ENCODE measurements at places on chromosomes 16 and 17.

- peak; percentile 26 for DNase-seq
Observed at GRCh38 chr16:69188236-69188549, 1.2 kb downstream of the SNTB2 start.

DNA sequence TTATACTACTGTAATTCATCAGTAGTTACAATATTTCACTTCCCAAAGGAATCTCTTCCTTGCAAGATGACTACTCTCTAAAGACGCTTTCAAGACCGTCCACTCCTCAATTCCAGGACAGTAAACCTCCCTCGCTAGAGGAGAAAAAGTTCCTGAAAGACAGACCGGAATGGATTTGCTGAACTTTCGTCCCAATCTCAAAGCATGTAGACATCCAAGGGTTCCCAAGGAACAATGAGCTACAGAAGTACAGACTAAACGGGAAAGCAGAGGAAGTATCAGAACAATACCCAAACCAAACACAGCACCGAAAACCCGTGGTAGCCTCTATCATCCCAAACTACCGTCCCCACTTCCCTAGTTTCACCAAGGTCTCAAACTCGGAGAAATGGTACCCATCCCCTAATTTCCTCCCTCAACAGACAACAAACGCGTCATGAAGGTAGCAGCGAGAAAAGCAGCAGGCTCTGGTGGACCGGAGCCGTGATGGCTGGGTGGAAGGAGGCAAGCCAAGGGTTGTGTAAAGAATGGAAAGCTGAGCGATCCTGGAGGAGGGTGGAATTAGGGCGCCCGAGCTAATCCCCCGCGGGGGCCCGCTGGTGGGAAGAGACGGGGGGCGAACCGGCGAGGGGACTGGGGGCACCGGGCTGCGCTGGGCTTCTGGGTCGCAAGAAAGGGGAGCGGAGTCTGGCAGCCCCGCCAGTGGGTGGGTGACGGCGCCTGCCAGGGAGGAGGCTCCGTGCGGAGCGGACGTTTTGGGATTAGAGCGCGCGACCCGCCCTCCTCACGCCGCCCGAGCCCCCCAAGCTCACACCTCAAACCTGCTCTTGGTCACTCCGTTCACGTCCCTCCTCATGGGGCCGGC, 647 bp downstream of the FBXL20 start:
- DNase-seq, result no peak

DNA sequence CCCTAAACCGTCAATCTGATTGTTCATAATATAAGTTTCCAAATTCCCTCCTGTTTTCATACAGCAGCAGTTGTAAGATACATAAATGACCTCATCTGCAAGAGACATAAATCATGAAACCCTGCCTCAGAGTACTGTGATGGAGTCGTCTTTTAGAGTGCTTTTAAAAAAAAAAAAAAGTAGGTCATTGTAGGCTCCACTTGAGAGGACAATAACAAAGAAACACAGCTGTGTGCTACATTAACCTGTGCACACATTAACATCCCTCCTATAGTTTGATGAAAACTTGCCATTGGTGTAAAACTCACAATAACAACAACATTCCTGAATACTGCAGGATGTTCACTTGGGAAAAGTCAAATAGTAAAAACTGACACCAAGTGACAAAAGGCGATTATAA, 56.5 kb downstream of the XPO6 start:
- no peak for DNase-seq

DNA sequence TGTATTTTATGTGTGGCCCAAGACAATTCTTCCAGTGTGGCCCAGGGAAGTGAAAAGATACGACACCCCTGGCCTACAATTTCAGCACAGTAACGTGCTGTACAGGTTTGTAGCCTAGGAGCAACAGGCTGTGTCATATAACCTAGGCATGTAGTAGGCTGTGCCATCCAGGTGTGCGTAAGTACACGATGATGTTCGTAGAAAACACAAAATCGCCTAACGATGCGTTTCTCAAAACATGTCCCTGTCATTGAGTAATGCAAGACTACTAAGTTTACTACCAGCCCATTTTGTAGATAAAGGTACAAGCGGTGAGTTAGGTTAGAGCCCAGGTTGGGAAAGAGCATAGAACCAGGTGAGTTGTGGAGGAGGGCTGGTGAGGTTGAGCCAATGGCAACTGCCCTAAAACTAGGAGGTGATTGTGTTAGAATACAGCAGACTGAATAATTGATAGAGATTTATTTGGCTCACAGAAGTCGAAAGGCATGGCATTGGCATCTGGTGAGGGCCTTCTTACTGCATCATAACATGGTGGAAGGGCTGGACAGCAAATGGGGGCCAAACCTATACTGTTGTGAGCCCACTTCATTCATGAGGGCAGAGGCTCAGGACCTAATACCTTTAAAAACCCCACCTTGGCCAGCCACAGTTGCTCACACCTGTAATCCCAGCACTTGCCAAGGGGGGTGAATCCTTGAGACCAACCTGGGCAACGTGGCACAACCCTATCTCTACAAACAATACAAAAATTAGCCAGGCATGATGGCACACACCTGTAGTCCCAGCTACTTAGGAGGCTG, 4.2 kb downstream of the EIF1 start:
- DNase-seq, result no peak

- DNase-seq, result no peak
Observed at GRCh38 chr16:84369938-84370627, 1.7 kb downstream of the ATP2C2 start.

DNA sequence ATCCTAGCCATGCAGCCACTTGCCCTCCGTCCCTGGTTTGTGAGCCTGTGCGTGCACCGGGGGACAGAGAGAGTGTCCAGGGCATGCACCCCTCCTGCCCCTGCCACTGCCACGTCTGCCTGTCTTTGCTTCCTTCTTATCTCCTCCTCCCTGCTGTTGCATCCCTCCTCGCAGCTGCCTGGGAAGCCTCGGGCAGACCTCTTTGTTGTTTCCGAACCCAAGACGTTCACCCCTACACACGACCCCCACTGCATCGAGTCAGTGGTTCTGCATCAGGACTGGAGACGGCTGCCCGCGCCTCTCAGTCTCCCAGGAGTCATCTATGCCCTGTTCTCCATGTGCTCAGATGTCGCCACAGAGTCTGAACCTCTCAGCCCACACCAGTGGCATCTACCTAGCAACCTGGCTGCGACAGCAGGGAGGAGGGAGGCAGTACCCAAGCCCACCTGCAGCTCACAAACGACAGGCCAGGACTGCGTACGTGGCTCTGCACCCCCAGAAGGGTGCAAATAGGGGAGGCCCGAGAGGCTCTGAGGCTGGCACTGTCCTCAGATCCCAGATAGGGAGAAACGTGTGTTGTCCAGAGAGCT, 5.2 kb downstream of the TIMP2 start:
- DNase-seq, result no peak

GRCh38 chr17:13940858-13941665, 128.2 kb upstream of the COX10 start:
- no peak for DNase-seq

DNA sequence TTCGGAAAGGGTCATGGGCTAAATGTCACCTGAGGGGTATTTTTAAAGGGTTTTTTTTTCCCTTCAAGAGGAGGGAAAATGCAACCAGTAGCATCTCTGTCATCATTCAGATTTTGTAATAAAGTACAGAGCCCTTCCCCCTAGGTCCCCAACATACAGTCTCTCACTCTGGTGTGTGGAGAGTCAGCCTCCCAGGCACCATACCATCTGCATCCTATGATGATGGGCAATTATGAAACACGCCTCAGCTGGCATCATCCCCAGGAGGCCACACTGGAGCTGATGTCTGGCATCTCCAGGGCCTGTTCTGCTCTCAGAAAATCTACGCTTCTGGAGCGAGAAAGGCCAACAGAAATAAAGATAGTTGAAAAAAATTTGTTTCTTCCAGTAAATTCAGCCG, 32.0 kb downstream of the TBX4 start:
- DNase-seq, result no peak
